Naive B cell (primary cell): ENCODE measurements at places on chromosomes 12 and 14.

DNA sequence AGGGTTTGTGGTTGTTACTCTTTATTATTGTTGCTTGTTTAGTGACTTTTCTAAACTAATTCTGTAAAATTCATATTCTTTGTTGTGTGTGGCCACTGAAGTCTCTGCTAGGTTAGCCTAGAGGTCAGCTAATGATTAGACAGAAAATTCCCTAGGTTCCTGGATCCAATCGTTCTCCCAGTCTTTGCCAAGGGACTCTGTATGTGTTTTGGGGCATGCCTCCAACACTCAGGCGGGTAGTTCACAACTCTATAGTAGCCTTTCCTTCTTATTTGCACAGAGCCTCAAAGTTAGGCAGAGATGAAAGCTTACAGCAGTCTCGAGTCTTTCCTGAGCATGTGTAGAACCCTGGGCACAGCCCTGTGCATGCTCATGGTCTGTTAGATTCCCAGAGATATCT lies 32.7 kb upstream of the RIN3 start:
- DNase-seq: no peak
- no peak overlapping the region for H3K4me3 ChIP-seq

DNA sequence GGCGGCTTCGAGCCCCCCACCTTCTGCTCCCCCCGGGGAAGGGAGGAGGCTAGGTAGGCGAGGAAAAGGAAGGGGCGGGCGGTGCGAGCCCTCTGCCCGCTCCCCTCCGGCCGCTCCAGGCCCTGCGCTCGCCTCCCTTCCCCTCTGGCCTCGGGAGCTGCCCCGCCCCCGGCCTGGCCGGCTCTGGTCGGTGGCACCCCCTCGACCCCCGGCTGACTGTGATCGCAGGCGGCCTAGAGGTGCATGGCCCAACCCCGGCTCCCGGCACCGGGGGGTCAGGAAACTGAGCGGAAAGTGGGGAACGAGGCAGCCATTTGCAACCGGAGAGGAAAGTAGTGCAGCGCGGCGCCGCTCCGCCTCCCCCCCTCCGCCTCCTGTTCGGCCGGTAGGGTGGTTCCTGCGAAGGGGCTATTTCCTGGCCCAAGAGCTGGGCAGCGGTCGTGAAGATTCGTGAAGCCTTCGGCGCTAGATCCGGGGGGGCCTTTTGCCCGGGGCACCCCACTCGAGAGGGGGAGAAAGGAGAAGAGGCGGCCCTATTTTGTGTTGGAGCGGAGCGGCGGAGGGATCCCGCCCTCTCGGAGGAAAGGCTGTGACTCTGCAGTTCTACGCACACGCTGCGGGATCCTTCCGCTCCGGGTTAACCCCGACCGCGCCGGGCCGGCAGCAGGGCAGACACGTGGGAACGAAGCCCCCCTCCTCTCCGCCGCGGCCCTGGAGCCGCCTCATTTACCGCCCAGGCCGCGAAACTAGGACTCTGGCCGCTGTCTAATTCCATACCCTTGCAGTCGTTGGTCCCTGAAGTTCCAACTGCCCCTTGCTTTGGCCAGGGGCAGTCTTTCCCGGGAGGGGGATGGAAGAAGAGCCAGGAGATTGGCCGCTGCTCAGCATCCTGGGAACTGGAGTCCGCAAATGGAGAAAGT lies at the start of gene KMT2D:
Gene KMT2D, minus strand, starts transcription at position 558 of the 920 bp plus-strand sequence. CDS start 5,470 bp downstream, outside the sequence.
- no peaks in the 10 kb centered on the region for H3K27me3 ChIP-seq
- peak within 1 kb of the TSS; percentile 97 for H3K4me3 ChIP-seq
- peak within 1 kb of the TSS; percentile 98 for H3K27ac ChIP-seq
- DNase-seq: peak; percentile 89
- peaks cover 5% of the 10 kb centered on the region for H3K36me3 ChIP-seq

- no peak overlapping the region for H3K27ac ChIP-seq
- H3K4me1 ChIP-seq: no peaks in the 10 kb centered on the region
- no peaks in the 10 kb centered on the region for H3K36me3 ChIP-seq
Measured at GRCh38 chr12:58443273-58443980, 476.9 kb downstream of the LRIG3 start.

DNA sequence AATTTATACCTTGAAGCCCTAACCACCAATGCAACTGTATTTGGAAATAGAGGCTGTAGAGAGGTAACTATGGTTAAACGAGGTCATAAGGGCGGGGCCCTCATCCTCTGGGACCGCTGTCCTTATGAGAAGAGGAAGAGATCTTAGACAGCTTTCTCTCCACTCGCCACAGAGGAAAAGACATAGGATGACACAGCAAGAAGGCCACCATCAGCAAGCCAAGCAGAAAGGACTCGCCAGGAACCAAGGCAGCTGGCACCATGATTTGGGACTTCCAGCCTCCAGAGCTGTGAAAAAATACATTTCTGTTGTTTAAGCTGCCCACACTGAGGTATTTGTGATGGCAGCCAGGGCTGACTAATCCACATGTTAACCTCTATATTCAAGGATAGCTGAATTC lies 30.4 kb upstream of the BCAT1 start:
- no peak overlapping the region for H3K27ac ChIP-seq
- H3K36me3 ChIP-seq: no peaks in the 10 kb centered on the region
- DNase-seq: no peak
- H3K4me3 ChIP-seq: no peak overlapping the region
- no peaks in the 10 kb centered on the region for H3K27me3 ChIP-seq

DNA sequence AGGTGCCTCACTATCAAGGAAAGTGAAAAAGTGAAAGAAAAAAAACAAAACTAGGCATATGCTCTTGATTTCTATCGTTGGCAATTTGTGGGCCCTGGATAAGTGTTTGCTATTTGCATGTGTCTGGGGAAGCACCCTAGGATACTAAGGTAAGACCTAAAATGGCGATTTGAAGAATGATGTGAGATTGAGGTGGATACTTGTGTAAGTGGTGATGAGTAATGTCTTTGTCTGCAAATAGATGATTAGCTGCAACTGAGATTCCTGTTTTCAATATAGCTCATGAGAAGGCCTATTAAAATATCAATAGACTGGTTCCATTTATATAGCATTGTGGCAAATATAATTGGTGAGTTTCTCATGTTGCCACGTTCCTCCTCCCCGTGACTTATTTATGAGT lies 261.7 kb downstream of the NEDD1 start:
- H3K27ac ChIP-seq: no peak overlapping the region
- peaks cover 8% of the 10 kb centered on the region for H3K27me3 ChIP-seq
- no peaks in the 10 kb centered on the region for H3K36me3 ChIP-seq
- no peaks in the 10 kb centered on the region for H3K4me1 ChIP-seq
- no peak for DNase-seq
- no peak overlapping the region for H3K4me3 ChIP-seq

- DNase-seq: peak; percentile 77
- peaks cover 16% of the 10 kb centered on the region for H3K4me1 ChIP-seq
- no peaks in the 10 kb centered on the region for H3K27me3 ChIP-seq
Measured at GRCh38 chr14:45251912-45252311, 1.1 kb downstream of the MIS18BP1 start.

- H3K27me3 ChIP-seq: no peaks in the 10 kb centered on the region
- H3K36me3 ChIP-seq: no peaks in the 10 kb centered on the region
- no peak overlapping the region for H3K27ac ChIP-seq
- no peak for DNase-seq
- no peaks in the 10 kb centered on the region for H3K4me1 ChIP-seq
- H3K4me3 ChIP-seq: no peak overlapping the region
Measured at GRCh38 chr12:77943466-77943865, 112.8 kb downstream of the NAV3 start.

- no peaks in the 10 kb centered on the region for H3K36me3 ChIP-seq
- DNase-seq: no peak
- peaks cover under 1% of the 10 kb centered on the region for H3K4me1 ChIP-seq
- no peak overlapping the region for H3K4me3 ChIP-seq
Measured at GRCh38 chr14:31951638-31951964, 125.5 kb upstream of the ARHGAP5 start.

DNA sequence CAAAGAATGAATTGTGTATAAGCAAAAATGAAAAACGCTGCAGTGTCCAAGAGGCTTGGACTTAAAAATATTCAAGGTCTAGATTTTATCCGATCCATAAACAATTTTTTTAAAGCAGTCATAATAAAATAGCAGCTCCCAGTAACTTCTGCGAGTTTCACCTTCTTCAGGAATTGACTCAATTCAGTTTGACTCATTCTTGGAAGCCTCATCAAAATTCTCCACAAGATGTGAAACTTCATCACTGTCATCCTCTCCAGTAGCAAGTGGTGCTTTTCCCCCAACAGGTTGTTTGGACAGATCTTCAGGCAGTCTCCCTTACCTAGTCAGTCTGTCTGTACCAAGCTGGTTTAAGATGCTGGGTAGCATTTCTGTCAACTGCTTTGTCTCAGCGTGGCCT lies 93.5 kb upstream of the FOXG1 start:
- no peak for DNase-seq
- H3K27ac ChIP-seq: no peak overlapping the region
- no peaks in the 10 kb centered on the region for H3K27me3 ChIP-seq
- H3K4me1 ChIP-seq: no peaks in the 10 kb centered on the region
- H3K36me3 ChIP-seq: no peaks in the 10 kb centered on the region
- no peak overlapping the region for H3K4me3 ChIP-seq

DNA sequence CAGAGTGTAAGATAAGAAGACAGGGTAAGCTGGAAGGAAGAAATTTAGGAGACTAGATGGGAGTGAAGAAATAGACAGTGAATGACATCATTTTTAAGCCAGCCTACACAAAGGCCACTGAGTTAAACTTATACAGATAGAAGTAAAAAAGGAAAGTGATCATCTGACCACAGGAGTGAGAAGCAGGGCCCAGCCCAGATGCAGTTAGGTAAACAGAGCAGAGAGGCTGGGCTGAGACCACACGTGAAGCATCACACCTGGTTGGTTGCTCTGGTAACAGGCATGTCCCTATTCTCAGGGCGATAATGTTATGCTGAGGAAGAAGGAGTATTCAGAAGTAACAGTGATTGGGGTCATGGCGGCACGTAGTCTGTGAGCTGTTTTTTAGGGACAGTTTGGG lies 1079.4 kb downstream of the AACS start:
- no peak overlapping the region for H3K27ac ChIP-seq
- no peak for DNase-seq
- H3K27me3 ChIP-seq: no peaks in the 10 kb centered on the region
- H3K4me3 ChIP-seq: no peak overlapping the region

DNA sequence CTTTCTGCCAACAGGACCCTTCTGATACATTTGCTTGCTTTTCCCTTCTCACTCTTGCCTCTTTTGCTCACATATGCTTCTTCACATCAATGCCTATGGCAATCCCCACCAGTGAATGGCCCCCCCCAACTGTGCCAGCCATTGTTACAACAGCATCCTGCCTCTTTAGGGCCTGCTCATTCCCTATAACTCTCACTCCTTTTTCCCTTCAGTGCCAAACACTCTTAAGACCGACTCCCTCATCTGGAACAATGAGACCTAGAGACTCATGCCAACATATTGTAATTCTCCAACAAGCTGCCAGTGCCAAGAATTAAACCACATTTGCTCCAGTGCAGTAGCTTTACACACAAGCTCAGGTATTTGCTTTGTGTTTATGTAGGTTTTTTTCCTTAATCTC lies 189.0 kb downstream of the SOX5 start:
- H3K27ac ChIP-seq: no peak overlapping the region
- no peaks in the 10 kb centered on the region for H3K4me1 ChIP-seq
- H3K4me3 ChIP-seq: no peak overlapping the region
- no peaks in the 10 kb centered on the region for H3K36me3 ChIP-seq
- H3K27me3 ChIP-seq: no peaks in the 10 kb centered on the region

- H3K27me3 ChIP-seq: no peaks in the 10 kb centered on the region
- no peak for DNase-seq
- H3K36me3 ChIP-seq: no peaks in the 10 kb centered on the region
Measured at GRCh38 chr14:31934767-31935266, 142.3 kb upstream of the ARHGAP5 start.
